ENCODE measurements at places on chromosomes 6 and 20.
A peak's percentile ranks its signal among the peaks of the same experiment; 100 is the strongest.

DNA sequence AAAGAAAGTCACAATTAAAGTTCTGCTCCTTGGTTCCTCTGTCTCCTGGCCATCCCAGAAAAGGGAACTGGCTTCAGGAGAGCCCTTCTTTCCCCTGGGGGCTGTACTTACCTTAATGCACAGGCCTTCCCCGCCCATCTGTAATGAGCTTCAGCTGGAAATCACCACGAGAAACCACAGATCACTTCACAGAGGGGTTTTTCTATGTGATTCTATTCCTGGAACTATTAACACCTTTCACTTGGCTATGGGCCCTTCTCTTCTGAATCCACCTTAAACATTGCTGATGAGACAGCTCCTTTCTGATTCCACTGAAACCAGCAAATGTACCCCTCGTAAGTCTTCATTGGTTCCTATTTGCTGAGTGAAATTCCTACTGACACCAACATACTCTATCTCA, 80.7 kb downstream of the FOXF2 start:
- no peak for DNase-seq

GRCh38 chr6:34671801-34672656, 24.5 kb downstream of the ILRUN start:
- no peak for DNase-seq

DNA sequence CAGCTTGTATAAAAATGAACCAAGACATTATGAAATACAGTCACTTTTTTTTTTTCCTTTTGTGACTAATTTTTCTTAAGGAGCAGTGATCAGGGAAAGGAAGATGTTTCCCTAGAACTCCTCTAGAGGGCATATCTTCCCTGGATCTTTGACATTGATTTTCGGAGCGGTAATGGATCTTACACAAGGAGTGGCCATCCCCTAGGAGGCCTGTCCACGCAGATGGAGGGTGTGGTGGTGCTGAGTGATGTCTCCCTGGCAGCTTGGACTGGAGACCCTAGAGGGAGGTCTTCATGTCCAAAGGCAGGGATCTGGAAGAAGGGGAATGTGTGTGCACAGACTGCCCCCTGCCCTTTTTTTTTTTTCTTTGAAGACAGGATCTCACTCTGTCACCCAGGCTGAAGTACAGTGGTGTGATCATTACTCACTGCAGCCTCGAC, 7.0 kb upstream of the KIFC1 start:
- DNase-seq: no peak

- no peak for DNase-seq
These were observed 431.5 kb upstream of the ARID1B start for GRCh38 chr6:156345700-156346099.

DNA sequence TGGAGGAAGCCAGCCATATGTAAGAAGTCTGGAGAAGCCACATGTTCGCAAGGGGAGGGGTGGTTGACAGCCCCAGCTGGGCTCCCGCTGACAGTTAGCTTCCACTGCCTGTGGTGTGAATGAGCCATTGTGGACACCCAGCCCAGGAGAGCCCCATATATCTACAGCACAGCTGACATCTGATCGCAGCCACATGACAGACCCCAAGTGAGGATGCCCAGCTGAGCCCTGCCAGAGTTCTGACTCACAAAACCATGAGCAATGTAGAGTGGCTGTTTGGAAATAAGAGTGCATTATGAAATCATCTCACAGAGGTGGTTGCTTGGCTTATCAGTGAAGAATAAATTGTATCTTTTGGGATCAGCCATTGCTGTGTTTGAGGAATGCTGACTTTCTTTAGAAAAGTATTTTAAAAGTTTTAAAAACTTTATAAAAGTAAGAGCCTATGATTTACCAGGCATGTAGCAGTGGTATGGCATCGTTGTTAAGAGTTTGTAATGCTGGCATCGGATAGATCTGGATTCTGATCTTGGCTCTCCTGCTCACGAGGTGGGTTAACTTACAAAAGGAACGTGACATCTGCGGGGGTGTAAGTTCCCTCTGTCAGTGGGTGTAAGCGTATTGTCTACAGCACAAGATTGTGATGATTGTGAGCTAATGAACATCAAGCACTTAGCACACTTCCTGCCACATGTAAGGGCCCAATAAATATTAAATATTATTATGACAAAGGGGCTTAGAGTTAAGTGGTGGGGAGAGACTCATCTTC, 24.1 kb downstream of the CFAP61 start:
- no peak for DNase-seq

DNA sequence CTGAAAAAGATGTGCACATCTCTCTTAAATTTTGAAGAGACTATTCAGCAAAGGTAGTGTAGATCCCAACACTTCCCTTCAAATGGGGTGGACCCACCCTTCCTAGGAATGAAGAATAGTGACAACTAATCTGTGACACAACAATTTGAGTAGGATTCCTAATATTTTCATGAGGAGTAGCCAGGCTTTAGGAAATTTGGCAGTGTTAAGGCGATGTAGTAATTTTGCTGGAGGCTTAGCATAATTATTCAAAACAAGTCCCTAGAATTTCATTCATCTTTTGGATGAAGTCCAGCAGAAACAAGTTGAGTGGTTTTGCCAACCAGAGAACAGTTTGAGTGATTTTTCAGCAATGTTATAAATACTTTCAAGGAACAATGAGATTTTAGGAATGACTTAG, 52.4 kb downstream of the ELOVL4 start:
- no peak for DNase-seq

DNA sequence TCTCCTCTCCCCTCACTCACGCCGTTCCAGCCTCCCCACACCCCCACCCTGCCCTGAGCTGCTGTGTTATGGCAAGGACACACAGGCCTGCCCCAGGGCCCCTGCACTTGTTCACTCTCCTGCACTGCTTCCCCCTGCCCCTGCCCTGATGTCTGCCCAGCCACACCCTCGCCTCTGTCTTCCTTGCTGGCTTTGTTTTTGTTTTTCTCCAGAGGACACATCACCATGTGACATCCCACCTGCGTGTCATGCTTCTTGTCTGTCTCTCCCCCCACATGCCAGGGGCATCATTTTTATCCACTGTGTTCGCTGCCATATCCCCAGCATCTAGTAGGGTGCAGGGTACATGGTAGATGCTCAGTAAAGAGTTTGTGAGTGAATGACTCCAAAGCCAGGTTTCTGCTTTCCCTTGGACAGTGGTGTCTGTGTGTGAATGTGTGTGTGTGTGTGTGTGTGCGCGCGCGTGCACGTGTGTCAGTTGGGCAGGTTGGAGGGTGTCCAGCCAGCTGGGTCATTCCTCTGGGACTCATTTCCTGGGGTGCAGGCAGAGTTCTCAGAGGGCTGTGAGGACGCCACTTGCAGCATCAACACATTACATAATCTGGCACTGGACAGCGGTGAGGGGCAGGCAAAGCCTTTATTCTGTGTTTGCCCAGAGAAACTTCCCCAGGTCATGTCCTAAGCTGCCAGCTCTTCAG, 60.6 kb downstream of the STK35 start:
- DNase-seq: no peak

GRCh38 chr6:166488076-166488685, 98.3 kb downstream of the RAMACL start:
- peak; percentile 48 for DNase-seq

- no peak for DNase-seq
These were observed 4.0 kb upstream of the LIN28B start for GRCh38 chr6:104952911-104953399.

DNA sequence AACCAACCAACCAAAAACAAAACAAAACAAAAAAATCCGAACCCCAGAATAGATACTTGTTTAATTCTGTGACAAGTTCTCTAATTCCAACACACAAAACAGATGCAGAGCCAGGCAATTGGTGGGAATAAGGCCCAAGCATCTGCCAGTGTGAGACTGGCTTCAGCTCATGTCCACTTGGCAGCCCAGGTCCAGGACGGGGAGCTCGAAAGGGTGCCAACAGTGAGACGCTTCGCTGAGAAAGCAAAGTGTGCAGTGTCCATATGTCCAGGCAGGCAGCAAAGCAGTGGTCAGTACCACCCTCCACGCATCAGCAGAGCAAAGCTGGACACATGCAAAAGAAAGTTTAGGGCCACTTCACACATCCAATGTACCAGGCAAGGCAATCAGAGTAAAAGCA, 102.9 kb downstream of the RALGAPA2 start:
- no peak for DNase-seq

DNA sequence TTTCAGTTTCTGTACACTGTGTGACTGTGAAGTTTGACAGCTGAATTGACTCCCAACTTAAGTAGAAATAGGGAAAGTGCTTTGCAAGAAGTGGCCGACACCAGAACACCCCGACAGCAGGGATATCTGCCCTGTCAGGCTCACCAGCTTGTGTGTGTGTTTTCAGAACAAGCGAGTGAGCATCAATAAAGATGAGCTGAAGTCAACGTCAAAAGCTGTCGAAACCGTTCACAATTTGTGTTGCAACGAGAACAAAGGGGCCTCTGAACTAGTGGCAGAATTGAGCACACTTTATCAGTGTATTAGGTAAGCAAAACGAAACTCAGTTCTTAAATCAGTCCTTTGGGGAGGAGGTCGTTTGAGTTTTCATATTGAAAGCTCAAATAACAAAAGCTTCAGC, 10.7 kb downstream of the NELFCD start:
- DNase-seq: no peak

DNA sequence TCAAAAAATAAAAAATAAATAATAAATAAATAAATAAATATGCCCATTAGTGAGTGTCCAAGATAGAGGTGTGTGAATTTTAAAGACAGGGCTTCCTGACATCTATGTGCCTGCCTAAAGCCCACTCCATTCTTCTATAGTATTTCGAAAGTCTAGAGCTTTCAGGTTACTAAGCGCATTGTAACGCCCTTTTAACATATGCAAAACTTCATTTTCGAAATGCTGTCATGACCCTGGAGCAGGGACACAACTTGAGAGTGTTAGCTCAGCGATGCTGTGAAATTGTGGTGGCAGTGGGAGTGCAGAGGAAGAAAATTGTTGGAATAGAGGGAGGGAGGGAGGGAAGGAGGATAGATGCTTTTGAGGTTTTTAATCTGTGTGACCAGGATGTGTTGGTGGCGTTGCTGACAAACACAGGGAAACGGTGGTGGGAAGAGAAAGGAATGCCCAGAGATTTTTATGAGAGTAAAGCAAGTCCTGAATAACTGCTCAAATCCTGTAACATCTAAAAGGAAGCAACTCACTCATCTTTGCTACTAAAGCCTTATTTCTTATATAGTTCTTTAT, 169.3 kb downstream of the ARID1B start:
- DNase-seq: no peak

DNA sequence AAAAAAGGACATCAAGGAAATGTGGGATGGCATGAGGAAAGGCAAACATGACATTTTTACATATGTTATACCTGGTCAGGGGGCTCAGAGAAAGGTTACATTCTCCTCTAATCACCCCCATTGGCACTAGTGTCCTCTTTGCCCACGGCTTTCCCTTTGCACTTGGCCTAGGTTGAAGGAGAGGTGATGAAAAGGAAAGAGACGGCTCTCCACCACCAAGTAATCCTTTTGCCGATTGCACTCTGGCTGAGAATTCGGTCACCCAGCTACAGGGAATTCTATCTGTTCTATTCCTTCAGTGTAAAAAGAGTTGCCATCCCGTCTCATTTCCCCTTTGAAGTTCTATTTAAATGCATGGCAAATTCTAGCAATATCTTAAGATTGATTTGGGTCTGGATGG, 10.4 kb downstream of the VGLL2 start:
- no peak for DNase-seq

GRCh38 chr20:20759132-20759531, 46.7 kb upstream of the RALGAPA2 start:
- no peak for DNase-seq

GRCh38 chr20:62675156-62675876, 33.0 kb downstream of the SLCO4A1 start:
- DNase-seq: no peak

DNA sequence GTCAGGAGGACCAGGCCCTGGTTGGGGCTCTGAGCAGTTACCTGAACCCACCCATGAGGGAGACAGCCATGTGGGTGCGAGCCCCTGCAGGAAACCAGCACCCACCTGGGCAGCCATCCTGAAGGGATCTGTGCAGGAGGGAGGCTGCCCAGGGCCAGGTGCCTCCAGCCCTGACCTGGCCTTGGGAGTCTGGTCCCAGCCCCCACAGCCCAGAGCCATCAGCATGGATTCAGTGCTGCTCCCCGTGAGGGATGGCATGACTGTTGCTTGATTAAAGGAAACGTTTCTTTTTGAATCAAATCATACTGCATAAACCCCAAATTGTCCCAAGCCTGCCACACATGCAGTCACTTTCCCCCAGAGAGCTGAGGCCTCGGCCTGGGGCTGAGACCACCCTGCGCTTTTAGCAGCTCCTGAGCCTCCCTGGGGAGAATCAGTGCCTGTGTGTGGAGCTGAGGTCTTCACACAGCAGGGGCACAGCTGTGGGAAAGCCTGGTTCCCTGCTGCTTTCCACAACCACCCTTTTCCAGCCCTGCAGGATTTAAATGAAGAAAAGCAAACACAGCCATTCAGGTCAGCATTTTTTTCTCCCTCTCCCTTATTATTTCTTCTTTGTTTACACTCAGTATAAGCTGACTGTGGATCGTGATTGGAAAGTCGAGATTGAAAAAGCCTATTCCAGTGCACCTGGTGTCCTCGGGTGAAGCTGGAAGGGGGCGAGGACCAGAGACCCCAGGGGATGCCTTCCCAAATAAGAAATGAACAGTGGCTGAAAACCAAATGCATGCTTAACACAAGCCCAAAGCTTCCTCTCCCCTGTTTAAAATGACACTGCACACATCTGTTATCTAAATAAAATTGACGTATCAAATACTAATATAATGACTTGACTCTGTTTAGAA, 283.9 kb downstream of the SMOC2 start:
- no peak for DNase-seq

DNA sequence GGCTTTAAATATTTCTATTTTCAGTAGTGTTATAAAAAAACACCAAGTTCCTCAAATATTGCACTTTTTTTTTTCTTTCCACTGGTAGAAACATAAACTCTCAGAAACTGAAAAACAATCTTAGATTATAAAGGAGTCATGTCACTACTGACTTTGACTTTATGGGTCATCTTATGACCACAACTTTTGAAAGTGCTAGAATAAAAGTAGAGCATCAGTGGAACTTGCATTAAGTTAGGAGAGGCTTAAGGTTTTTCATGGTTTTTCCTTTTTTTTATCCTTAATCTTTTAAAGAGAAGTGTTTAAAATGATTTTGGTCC, 56.6 kb upstream of the SUPT3H start:
- no peak for DNase-seq

DNA sequence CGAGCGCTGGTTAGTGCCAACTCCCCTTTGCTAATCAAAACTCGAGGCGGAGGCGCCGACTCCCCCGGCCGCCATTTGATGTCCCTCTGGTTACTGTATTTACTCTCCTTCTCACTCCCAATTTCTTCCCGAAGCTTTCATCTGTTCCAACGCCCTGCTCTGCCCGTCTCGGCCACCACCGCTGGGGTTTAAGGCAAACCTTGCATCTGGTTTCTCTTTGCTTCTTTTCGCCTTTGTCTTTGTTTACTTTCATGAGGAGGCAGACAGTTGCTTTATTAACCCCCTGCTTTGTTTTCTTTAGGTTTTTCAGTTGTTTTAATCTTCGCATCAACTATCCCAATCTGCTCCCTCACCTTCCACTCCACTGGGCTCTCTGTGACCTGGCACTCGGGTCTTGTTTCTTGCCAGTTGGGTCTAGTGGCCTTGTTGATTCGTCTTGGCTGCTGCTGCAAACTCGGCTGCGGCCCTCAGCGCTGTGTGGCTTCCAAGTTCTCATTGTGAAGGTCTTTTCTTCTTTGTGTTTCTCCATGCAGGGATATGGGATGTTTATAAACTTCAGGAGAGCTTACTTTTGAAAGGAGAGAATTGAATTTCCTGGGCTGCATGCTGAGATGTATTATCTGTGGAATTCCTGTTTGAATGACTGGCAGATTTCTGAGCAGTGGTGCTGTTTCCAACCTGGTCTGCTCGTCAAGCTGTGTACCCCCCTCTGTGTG, 155.1 kb downstream of the CDC5L start:
- DNase-seq: no peak
